NCI-H446 treated with DMSO at 0.1 percent for 48 hours (cell line): ENCODE measurements at places on chromosomes 11 and 22.

DNA sequence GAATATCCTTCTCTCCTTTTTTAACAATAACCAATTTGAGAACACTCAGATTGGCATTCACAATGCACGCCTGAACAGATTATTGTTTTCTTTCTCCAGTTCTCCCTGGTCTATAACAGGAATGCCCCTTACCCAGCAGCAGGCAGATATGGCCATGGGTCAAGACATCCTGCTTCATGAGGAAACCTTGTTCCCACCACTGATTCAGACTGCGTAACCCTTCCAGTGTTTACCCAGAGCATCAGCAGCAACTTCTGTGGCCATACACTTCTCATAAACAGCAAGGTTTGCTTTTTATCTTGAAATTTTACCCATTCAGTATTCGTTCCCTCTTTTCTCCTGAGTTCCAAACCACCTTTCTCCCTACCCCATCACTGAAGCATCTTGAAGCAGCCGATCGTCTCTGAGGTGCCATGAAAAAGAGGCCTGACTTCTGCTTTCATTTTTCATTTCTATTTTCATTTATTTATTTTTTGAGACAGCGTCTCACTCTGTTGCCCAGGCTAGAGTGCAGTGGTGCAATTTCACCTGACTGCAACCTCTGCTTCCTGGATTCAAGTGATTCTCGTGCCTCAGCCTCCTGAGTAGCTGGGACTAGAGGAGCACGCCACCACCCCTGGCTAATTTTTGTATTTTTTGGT is 9.6 kb downstream of the PTS start:
- no peak for DNase-seq

- no peak for DNase-seq
Observed at GRCh38 chr22:38073150-38074130, 10.5 kb downstream of the SLC16A8 start.

- DNase-seq, result no peak
Observed at GRCh38 chr11:44328138-44328660, 18.3 kb upstream of the ALX4 start.

DNA sequence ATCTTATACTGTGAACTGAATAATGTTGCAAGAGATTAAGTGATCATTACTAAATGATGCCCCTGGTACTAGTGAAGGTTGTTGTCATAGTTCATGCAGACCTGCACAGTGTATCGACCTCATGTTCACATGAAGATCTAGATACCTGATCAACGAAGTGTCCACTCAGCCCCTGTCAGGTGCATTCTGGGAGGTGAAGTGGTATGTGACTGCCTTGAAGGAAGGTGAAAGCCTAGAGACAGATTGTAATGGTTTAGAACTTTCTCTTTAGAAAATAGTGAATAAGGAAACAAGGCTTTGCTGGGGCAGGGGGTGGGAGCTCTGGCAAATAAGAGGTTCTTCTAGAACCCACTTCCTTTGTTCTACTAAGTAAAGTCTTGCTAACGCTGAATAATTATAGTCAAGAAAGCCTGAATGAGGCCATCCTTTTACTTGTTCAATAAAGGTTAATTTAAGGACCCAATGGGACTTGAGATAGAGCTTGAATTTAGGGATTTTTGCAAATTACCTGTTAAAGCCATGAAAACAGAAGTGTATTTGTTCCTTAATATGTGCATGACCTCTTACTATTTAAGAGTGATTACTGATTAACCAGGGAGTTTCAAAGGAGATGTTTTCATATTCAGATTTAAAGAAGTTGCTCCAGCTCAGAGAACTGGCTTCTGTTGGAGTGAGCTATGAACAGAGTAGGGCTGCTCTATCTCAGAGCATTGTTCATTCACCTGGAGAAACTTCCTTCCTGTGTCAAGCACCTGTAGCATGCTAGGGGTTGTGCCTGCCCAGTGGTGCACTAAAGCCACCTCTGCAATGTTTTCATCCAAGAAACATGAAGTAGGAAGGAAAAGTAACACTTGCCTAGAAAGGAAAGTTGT is 45.3 kb downstream of the C22orf31 start:
- DNase-seq, result no peak

- DNase-seq, result peak; percentile 45
Observed at GRCh38 chr11:33835143-33835878, 56.6 kb downstream of the LMO2 start.

DNA sequence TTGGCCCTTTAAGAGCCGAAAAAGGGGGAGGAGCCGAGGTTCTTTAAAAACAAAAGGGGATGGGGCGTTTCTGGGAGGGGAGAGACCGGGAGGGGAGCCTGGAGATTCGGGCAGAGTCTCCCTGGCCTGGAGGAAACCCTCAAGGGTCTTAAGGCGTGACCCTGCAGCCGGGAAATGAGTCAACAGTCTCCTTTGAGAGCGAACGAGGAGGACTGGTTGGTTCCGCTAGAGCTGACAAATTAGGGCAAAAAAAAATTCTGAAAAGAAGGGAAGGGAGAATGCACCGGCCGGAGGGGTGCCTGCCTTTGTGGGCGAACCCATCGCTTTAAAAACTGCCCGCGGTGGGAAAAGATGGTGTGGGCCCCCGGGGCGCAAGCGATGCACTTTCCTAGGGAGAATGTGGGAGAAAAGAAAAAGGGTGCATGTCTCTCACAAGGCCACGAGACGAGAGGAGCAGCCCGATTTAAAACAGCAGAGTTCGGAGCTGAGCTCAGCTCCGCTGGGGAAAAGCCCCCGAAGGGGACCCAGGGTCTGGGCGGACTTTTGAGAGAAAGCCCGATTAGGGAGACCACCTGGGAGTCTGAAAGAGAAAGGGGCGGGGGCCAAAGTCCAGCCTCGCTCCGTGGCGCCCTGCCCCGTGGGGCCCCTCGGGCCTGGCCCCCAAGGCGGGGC is 874 bp downstream of the ZFTA start:
- DNase-seq, result peak; percentile 35

GRCh38 chr11:125036933-125037332 is 26.2 kb upstream of the SLC37A2 start:
- no peak for DNase-seq

GRCh38 chr22:33139937-33140336 is 81.8 kb upstream of the SYN3 start:
- no peak for DNase-seq

GRCh38 chr22:19957445-19957844 is 15.8 kb upstream of the TXNRD2 start:
- DNase-seq, result no peak

- no peak for DNase-seq
Observed at GRCh38 chr11:45817191-45817590, 12.2 kb downstream of the SLC35C1 start.

- no peak for DNase-seq
Observed at GRCh38 chr11:19551457-19551856, 161.2 kb upstream of the NAV2 start.

DNA sequence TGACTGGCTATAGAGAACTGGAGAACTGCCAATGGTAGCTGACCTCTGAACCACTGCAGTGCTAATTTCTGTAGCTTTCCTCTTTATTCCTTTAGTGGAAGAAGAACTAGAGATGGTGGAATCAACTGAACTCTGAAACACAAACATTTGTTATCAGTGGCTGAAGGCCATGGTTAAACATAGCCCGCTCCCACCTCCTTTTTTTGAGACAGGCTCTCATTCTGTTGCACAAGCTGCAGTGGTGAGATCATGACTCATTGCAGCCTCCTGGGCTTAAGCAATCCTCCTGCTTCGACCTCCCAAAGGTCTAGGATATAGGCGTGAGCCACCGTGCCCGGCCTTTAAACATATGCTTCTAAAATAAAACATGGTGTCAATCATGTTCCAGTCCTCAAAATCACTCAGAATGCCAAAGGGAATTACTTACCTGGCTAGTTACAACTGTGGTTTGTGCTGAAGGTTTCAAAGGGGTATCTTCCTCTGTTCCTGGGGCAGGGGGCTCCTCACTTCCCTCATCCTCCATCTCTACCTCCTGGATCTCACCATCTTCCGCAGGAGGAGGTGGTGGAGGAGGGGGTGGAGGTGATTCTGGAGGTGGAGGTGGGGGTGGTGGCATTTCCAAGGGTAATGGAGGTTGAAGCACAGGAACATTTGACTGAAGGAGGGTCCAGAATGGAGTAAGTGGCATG is 9.0 kb upstream of the AGBL2 start:
- DNase-seq, result no peak

GRCh38 chr22:28208036-28208435 is 289.0 kb upstream of the PITPNB start:
- DNase-seq, result no peak

DNA sequence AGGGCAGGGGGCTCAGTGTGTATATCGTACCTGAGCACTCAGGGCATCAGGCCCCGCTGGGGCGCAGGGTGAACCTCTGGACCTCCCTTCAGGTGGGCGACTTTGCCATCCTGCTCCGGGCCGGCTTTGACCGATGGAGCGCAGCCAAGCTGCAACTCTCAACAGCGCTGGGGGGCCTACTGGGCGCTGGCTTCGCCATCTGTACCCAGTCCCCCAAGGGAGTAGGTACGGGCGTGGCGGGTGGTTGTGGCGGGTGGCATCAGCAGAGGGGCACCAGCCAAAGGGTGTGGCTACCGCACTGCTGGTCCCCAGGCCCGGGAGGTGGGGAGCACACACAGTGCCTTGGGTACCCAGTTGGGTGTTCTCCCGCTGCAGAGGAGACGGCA is 6.3 kb downstream of the SLC39A13 start:
- DNase-seq, result no peak

DNA sequence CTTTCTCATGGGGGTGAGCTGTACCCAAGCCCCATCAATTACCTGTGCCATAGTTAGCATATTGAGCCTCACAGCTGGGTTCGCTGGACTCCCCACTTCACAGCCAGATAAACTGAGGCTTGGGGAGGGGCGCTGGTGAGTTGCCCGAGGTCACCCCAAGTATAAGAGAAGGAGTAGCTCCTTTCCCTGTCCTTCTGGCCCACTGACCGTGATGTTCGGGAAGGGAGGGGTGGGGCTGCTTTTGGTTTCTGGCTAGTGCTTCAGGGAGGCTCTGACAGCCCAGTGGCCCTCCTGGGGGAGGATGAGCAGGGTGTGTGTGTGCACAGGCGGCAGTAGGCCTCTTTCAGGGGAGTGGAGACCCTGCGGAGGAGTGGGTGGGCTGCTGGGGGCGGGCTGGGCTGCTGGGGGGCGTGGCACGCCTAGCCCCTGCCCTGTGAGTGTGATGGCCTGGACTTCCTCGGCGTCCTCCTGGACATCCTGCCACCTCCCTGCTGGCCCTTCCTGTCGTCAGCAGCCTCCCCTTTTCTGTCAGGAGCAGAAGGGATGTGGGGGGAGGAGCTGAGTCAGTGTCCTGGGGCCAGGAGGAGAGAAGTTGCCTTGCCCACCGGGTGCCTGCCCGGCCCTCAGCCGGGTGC is 50.3 kb downstream of the TRIOBP start:
- no peak for DNase-seq

- peak; percentile 52 for DNase-seq
Observed at GRCh38 chr22:40818747-40819598, at the start of gene SLC25A17. Gene SLC25A17 (minus strand): TSS chr22:40819346. CDS start chr22:40819248, 98 bp downstream.

DNA sequence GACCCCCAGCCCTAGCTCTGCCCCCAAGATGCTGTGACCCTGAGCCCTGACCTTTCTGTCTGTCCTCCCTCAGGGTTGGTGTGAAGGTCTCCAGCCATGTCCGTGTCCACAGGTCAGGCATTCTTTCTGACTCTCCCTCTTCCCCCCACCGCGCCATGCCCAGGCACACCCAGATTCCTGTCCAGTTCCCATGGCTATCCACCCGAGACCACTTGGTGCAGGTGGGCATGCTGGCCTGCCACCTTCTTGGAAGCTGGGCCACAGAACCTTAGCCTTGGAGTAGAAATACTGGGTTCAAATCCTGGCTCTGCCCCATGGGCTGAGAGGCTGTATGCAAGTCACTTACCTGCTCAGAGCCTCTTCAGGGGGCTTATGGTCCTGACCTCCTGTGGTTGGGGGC is 2.3 kb upstream of the PLCB3 start:
- DNase-seq, result no peak

DNA sequence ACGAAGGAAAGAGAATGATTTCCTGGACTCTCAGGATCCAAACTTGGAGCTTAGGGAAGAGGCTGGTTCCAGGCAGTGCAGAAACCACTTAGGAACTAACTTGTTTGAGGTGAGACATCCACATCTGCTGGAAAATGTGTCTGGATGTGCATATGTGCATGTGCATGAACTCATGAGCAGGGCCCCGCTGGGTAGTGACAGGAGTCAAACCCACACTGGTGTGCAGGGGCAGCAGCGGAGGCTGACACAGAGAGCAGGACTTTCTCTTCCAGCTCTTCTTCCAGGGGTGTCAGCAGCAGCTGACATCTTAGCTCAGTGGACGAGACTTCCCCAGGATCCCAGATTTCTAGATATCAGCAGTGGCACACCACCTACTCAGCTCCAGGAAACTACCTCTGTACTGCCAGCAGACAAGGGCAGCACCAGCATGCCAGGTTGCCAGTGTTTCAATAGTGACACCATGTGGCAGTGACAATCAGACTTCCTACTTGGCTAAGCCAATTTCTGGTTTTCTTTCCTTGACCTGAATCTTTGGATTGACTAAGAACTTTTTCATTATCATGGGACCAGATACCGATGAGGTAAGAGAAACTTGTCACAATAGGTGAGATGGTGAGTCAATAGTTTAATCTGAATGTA is 227.5 kb upstream of the ZC3H12C start:
- no peak for DNase-seq

GRCh38 chr11:212150-213100 is 4.9 kb downstream of the RIC8A start:
- no peak for DNase-seq

DNA sequence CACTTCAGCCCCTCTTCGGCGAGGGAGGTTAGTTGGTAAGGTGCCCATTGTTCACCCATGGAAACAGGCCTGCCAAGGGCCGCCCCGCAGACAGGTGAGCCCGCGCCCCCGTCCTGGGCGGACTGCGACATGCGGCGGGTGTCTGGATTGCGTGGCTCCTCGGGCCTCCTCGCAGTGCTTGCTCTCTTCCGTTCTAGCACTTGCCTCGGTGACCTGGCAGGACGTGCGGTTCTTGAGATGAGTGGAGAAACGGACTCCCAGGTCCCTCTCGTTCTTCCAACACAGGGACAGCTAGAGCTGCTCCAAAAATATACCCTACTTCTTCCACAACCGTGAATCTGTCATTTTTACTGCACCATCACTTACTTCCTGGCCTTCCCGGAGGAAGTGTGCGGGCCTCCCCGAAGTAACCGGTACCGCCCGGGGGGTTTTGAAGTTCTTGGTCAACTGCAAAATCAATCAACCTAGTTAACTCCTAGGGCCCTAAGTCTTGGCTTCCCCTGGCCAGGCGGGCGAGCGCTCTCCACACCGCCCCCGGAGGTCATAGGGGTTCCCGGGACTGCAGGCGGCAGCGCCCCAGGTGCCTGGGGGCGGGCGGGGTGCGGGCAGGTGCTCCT is 745 bp upstream of the ZBTB44 start:
- DNase-seq, result no peak

GRCh38 chr11:92384358-92384757 is 159.7 kb downstream of the FAT3 start:
- DNase-seq, result no peak
